Activated CD8-positive, alpha-beta memory T cell treated with anti-CD3 and anti-CD28 coated beads, Interleukin-2, amount 10 ng/mL, durations not matched to agents 7 days and 5 days (primary cell): ENCODE measurements at places on chromosomes 16 and 17. TPM values are rescaled to one million over a fixed set of nuclear protein-coding genes. Genes with fewer than 3 reads are reported as not detected.

Gene CLEC10A
- not detected for total RNA-seq

DNA sequence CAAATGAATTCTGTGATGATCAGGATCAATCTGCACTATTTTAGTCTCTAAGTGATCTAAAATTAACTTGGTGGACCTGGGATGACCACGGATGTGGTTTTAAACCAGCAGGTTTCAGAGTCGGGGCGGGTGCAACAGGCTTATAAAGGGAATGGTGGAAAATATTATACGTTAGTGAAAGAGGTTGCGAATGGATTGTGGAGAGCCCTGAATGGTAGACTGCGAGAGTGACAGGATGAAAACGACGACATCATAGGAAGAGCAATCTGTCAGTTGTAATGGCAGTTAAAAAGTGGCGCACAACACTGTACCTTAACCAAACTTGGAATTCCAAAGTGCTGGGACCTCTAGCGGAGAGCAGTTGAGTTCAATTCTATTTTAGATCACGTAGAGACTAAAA is 1.2 kb upstream of the CYB5B start:
- no peak for DNase-seq

- no peak for DNase-seq
These were observed 239.4 kb downstream of the MRTFB start for GRCh38 chr16:14310519-14310991.

- no peak for DNase-seq
These were observed 887.8 kb upstream of the SOX9 start for GRCh38 chr17:71232801-71233559.

- no peak for DNase-seq
These were observed 62.6 kb downstream of the PRKCA start for GRCh38 chr17:66364990-66365490.

GRCh38 chr17:36992701-36993100 is 43.9 kb downstream of the AATF start:
- no peak for DNase-seq

- no peak for DNase-seq
These were observed 454.8 kb upstream of the SOX9 start for GRCh38 chr17:71666047-71666446.
